NCI-H526 (cell line): ENCODE measurements at places on chromosomes 7 and 10.
A peak's percentile ranks its signal among the peaks of the same experiment; 100 is the strongest.

- DNase-seq = no peak
Measured at GRCh38 chr7:33753881-33754525, 151.3 kb upstream of the BMPER start.

DNA sequence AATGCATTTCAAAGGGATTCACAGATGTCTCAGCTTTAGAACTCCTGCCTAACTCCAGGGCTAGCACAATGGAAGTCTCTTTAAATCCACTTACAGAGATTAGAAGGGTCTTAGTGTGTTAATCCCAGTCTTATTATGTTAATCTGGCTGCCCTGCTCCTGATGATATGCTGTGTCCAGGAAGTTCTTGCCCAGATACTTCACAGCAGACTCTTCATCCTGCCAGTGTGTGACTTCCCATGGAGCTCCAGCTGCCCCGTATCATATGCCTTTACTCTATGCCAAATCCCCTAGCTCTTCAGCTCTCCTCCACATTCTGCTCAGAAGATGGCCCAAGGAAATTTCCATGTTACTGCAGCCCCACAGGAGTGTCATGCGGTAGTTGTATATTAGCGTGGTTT, 533.8 kb downstream of the GALNT17 start:
- DNase-seq = no peak

- DNase-seq = no peak
Measured at GRCh38 chr7:107364787-107365186, 105.1 kb upstream of the GPR22 start.

GRCh38 chr7:94444813-94445212, 50.1 kb downstream of the COL1A2 start:
- no peak for DNase-seq

GRCh38 chr7:150986099-150986512, 4.7 kb upstream of the NOS3 start:
- DNase-seq = peak; percentile 93

DNA sequence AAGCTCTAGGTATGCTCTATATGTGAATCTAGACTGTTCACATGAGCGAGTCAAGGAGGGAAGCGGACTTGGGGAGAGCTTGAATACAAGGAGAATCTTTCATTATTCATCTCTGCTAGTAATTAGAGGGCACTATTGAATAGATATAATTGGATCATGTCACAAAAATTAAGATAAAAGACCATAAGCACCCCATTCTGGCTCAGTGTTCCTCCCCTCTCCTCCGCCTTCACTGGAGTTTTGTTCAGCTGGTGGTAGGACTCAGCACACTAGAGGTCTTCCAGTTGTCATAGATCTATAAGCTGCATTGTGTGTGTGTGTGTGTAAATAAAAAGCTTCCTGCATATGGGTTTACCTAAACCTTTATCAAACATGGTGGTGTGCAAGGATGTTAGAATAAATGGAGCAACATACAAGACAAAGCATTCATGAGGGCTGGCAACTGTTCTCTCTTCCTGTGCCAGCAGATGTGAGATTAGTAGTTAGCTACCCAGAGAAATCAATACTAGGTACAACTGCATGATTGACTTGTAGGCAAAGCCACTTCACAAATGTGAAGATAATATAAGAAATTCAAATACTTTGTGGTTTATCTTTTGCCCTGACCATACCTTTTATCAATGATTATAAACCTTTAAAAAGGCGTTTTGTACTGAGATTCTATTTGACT, 142.6 kb downstream of the CREB5 start:
- DNase-seq = no peak

GRCh38 chr10:97132273-97132672, 53.5 kb downstream of the SLIT1 start:
- no peak for DNase-seq

- no peak for DNase-seq
Measured at GRCh38 chr7:41114131-41114530, 588.8 kb downstream of the INHBA start.

DNA sequence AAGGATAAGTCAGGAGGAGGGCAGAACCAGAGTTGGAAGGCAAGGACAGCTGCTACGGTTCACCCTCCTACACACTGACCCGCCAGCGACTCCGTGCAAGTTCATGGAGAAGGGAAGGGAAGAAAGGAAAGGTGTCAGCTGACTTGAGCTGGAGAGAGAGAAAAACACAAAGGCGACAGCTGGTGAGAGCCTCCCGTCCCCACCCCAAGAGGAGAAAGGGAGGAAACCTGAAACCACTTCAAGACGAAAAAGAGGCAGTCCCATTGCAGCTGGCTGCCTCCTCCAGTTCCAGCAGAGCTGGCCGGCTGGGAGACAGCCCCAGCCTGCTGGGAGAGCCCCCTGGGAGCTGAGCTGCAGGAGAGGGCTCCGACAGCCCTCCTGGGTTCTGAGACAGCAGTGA, 75.2 kb downstream of the PARD3 start:
- peak; percentile 49 for DNase-seq

DNA sequence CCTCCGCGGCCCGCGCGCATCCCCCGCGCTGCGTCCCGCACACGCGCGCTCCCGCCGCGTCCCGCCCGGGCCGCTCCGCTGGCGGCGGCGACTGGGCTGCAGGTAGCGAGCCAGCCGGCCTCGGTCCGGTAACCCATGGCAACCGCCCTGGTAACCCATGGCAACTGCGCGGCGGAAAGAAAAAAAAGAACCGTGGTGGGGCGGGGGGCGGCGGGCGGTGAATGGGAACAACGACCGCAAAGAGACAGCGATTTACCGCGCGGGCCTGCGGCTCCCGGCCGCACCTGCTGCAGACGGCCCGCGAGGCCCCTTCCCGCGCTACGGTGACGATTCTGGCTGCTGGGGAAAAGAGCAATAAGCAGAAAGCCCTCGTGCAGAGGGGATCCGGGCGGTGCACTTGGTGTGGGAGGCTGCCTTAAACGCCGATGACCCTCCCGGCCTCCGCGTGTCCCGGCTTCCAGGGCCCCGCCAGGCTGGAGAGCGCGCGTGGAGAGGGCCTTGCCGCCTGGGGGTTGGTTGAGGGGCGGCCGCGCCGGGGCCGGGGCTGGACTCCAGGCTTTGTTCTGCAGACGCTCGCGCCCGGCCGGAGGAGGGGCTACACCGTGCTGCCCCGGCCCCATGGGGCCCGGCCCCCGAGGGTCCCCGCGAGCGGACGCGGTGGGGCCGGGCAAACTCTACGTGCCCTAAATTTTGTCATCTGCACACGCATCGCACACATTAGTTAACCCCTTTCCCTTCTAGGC, 84.7 kb downstream of the SNX10 start:
- peak; percentile 73 for DNase-seq

DNA sequence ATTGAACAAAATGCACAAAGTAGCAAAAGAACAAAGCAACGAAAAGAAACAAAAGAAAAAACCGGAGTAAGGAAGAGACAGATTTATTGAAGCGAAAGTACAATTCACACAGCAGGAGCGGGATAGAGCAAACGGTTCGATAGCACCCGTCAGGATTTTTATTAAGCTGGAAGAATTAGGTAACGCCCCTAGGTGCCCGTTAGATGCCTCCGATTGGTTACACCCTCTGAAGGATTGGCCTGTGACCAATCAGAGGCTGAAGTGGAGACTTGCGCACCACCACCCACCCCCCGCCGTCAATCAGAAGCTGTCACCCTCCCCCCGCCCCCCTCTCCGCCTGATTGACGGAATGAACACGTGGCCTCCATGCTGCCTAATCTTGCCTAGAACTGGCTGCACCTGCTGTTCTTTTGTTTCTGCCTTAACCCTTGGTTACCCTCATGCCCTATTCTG, 16.8 kb downstream of the OCM2 start:
- DNase-seq = no peak

GRCh38 chr10:11227103-11227502, 209.4 kb downstream of the CELF2 start:
- DNase-seq = no peak

DNA sequence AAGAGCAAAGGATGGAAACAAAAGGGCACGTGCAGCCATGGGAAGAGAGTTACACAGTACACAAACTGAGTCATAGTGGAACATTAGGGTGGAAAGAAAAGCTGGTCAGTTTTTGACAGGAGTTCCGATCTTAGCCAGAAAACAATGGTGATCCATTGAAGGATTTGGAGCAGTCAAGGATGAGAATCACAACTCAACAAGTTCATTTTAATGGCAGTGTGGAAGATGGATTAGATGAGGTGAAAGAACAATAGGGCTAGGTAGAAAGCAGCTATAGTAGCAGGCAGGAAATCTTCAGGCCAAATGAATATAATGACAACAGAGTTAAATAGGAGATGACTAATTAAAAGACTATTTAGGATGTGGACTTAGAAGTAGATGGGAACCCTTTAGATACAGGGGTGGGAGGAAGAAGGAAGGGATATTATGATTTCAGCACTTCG, 136.3 kb downstream of the DOCK4 start:
- no peak for DNase-seq

DNA sequence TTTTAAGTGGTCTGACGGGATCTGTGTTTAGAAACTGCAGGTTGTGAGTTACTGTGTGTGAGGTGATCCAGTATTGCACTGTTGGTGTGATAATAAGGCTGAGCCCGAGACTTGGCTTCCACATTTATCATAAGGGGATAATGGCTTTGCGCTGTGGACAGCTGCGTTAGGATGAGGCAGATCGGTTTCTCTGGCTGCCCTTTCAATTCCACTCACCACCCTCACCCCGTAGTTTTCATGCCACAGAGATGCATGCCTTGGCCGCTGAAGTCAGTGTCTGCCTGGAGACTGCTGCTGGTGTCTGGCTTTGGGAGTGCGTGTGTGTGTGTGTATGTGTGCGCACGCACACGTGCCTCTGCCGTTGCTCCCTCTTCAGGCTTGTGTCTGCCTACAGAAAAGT, 273.0 kb downstream of the CCDC3 start:
- DNase-seq = no peak

DNA sequence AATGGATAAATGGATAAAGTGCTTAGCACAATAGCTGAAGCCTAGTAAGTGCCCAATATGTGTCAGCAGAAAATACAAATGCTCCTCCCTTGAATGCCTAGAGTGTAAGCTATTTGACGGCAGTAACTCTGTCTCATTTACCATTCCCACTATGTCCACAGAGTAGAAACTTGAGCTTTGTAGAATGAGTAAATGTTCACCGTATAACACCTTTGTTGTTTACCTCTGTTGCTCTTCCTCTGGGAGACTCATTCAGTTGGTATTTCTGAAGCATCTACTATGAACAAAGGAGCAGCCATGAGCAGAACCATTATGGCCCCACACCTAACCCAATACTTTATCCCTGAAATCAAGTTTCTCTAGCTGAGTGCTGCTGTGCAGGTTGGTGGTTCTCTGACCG, 8.4 kb upstream of the SLC16A12 start:
- no peak for DNase-seq

DNA sequence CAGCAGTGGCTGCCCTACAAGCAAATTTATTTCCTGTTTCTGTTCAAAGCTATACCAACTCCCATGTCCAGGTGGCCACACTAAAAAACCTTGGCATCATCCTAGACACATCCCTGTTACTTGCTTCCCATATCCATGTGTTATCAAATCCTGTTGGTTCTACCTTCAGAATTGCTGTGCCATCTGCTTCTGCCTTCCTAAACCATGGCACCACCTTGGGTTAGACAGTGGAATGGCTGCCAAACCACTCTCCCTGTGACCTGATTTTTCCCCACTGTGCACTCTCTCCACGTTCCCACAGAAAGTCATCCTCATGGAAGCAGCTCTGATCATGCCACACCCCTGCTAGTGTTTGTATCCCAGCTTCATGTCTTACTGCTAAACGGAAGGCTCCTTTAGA, 697.6 kb upstream of the GALNT17 start:
- DNase-seq = no peak

- DNase-seq = no peak
Measured at GRCh38 chr10:102455893-102456471, 4.6 kb upstream of the C10orf95 start.

- no peak for DNase-seq
Measured at GRCh38 chr7:2313450-2314208, 612 bp downstream of the SNX8 start.

DNA sequence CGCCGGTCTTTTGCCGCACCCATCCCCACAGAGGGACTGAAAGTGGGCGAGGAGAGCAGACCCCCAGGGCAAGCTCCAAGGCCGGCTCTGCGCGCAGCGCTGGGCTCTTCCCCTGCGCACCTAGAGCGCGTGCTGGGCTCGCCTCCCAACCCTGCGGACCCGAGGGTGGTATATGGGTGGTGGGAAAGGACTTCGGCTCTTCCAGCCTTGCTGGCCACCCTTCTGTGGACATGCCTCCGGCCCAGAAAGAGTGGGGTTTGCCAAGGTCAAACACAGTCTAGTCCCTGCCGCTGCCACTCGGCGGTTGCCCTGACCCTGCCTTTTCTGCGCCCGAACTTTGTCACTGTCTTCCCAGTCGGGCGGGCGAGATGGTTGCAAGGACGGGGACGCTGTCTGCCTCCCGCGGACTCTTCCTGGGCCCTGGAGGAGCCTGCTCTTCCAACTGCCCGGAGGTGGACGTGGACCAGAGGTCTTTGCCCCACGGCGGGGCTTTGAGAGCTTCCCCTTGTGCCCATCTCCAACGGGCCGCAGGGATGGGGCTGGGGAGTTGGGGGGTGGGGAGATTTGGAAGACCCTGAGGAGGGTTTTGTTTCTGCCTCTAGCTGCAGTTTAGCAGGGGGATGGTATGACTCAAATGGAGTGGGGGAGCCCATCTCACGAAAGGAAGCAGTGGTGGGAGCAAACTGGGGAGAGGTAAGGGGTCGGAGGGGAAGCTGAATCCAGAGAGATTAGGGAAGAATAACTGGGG, 1.5 kb downstream of the ADCY1 start:
- DNase-seq = no peak

DNA sequence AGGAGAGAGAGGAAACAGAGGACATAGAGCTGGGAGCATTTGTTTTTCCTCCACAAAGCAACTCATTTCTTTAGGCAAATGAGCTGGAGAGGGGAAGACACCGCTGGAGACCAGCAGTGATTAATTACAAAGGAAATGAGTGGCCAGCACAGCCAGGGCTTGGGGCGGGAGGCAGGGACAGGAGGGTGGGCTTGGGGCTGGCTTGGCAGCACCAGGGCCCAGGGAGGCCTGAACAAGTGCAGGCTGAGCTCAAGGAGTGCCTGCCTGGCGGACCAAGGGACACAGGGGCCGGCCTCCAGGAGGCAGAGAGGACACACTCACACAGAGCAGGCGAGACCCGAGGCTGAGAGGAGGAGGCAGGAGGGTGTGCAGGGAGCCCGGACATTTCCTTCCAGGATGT, 149.0 kb upstream of the UNC5B start:
- peak; percentile 77 for DNase-seq

- DNase-seq = no peak
Measured at GRCh38 chr10:121076776-121077715, 225.9 kb downstream of the WDR11 start.
